Cardiac septum (tissue), 1 donor: ENCODE measurements at places on chromosomes 7 and 10.

DNA sequence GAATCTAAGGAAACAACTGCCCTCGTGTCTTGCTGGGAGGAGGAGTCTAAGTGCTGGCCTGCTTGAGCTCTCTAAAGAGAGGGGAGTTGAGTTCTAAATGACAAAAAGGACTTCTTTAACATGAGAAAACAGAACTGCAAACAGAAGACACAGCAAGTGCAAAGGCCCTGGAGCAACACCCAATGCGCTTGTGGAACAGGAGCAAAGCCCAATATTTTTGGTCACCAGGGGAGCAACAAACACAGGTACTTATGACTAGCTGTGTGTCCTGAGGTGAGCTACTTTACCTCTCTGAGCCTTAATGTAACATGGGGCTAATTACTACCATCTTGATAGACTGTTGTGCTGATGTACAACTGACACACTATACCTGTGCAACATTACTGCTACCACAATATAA lies 634.3 kb downstream of the PARD3 start:
- no peak for DNase-seq

DNA sequence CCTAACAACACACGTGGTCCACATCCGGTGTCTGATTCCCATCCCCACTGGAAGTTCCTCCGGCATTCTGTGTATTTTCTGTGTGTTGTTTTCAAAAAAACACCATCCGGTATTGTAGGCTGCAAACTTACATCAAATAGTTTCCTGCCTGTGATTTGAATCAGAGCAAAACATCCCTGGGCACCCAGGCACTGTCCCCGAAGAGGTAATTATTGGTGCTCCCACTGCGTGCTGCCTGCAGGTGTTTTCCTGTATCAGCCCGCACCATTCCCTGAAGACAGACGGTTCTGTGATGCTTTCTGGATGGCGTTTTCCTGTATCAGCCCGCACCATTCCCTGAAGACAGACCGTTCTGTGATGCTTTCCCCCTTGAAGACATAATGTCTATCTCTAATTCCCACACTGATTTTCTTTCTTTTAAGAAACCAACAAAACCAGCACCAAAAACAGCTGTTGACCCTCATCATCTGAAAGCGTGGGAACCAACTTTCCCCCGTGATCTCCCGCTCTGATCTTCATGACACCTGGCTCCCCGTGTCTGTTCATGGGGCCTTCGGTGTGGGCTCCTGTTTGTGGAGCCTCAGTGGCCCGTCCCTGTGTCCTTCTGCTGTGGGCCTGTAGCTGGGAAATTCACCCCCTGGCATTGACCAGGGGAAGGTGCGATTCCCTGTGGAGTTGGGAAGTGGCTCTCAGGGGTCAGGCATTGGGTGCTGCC lies 205.3 kb downstream of the ADARB2 start:
- no peak for DNase-seq

DNA sequence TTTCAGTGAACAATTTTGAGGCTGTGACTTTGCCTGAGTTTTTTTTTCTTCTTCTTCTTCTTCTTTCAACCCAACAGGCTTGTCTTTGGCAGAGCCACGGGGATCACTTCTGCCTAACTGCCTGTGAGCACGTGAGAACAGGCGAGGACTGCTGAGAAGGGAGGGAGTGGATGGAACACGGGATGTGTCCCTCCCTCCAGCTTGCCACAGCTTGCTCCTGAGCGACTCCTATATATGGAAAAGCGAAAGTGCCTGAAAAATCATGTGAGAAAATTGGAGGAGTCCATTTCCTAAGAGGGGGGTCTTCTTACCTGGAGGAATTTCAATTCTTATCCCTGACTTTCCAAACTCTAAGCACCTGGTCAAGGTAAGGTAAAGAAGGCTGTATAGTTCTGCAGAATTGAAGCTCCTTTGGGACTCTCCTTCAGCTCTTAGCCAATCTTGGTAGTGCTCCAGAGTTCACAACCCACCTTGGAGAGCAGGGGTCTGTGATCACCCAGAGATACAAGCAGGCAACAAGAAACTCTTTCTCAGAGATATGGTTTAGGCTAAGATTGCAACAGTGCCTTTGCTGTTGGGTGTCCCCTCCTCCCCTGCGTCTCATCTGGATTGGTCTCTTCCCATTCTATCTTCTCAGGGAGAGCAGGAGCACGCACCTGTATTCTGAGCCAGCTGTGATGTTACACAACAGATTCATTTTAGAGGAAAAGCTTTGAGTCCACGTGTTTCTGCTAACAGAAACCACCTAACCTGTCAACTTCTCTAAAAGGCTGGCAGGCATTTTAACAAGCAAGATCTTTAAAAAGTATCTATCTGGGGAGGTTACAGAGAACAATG lies at the start of gene MAT1A:
Gene MAT1A (minus strand): TSS at position 208 of the 837 bp plus-strand sequence. CDS start 235 bp downstream, outside the sequence.
- peak; percentile 64 for DNase-seq

GRCh38 chr10:98555021-98555619 lies 108.4 kb upstream of the HPS1 start:
- DNase-seq: no peak

- no peak for DNase-seq
Observed at GRCh38 chr10:96415891-96416554, 57.2 kb upstream of the OPALIN start.

DNA sequence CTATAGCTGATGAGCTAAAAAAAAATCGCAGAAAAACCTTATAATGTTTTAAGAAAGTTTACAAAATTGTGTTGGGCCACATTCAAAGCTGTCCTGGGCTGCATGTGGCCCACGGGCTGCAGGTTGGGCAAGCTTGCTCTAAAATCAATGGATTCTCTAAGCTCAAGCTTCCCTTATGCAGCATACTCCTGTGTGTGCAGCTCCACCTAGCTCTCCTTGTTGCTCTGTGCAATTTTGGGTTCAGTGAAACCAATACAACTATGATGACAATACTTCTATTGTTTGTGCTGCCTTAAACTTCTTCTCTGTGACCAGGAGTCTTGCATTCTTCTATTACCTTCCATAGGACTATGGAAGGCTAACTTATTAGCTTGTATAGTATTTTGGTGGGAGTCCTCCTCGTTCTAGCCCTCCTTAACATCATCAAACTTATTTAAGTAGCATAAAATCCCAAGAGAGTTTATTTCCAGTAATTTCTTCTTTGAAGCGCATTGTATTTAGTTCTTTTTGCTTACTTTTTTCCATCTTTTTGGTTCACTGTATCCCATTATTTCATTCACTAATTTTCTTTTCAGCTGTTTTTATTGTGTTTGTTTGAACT lies 170.9 kb upstream of the SMIM30 start:
- no peak for DNase-seq

- no peak for DNase-seq
Observed at GRCh38 chr10:77409697-77410471, 227.7 kb downstream of the KCNMA1 start.

GRCh38 chr7:43735802-43736603 lies 6.7 kb upstream of the COA1 start:
- DNase-seq: no peak
